ENCODE measurements at places on chromosomes 7 and 10.
A peak's percentile ranks its signal among the peaks of the same experiment; 100 is the strongest.

- no peak for DNase-seq
Measured at GRCh38 chr10:100163704-100164621, 21.9 kb downstream of the ERLIN1 start.

DNA sequence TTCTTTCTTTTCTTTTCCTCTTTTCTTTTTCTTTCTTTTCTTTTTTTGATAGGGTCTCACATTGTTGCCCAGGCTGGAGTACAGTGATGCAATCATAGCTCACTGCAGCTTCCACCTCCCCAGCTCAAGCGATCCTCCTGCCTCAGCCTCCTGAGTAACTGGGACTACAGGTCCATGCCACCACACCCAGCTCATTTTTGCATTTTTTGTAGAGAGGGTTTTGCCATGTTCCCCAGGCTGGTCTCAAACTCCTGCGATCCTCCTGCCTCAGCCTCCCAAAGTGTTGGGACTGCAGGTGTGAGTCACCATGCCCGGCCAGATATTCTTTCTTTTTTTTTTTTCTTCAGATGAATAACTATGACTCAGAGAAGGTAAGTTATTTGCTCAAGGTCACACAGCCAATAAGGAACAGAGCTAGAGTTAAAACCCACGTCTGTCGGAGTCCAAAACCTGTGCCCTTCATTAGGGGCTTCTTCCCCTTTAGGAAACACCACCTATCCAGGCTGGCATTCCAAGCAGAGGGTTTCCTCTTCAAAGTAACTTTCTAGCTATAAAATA lies 28.1 kb upstream of the DNMBP start:
- no peak for DNase-seq

DNA sequence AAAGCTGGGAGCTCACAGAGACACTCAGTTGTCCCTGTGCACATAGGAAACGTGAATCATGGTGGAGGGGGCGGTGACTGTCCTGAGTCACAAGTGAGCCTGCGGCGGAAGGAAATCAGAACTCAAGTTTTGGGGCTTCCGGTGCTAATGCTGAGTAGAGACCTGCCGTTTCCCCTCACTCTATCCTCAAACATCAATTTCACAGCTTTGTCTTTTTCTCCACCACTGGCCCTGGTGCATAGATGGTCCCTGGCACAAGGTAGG lies 21.9 kb downstream of the ADCYAP1R1 start:
- no peak for DNase-seq

GRCh38 chr7:94348142-94348541 lies 46.6 kb upstream of the COL1A2 start:
- no peak for DNase-seq

DNA sequence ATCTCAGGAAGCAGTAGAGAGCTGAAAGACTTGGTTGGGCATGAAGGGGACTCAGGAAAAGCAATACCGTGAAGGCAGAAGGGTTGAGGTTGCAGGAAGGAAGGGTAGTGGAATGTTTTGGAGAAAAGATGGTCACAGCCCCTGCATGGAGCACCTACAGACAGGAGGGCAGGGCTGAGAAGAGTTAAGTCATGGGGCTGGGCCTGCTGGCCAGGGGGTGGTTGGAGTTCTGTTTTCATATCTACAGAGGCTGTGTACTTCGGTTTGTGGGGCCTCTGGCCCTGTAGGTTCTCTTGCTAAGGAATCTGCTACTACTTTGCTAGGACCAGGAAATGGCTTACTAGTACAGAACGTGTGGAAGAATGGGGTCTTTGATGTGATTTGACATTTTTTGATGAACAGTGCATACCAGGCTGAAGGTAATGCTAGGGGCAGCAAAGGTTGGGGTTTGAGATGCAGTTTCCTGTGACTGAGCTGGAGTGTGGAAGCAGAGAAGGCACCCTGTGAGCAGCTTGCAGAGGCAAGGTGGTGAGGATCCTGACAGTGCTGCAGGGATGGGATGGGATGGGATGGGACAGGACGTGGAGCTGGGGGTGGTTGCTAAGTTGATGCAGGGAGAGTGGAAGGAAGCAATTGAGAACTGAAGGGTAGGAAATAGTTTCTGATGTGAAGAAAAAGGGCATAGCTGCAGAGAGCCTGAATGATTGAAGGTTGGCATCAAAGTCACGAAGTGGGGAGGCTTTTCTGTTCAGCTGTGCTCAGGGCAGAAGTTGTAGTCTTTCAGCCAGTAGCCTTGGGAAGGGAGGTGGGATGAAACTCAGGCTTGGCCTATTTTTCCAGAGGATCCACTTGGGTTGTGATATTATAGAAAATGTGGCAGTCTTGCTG lies 7.8 kb downstream of the RPS24 start:
- no peak for DNase-seq

DNA sequence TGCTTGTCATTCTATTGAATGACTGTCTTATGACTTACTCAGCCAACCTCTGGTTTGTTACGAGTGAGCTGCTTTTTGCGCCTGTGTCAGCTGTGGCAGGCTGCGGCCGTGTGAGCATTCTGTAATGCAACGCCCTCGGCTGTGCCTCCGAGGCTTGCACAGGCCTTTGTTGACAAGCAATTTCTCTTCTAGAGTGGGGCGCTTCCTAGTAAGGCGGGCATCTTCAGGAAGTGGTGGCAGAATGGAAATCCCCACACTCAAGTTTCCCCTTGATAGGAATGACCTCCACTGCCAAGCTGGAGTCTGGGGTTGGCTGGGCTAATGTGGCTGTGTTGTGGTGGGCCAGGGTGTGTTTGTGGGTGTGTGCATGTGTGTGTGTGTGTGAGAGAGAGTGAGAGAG lies 20.2 kb upstream of the TMEM178B start:
- DNase-seq = no peak

DNA sequence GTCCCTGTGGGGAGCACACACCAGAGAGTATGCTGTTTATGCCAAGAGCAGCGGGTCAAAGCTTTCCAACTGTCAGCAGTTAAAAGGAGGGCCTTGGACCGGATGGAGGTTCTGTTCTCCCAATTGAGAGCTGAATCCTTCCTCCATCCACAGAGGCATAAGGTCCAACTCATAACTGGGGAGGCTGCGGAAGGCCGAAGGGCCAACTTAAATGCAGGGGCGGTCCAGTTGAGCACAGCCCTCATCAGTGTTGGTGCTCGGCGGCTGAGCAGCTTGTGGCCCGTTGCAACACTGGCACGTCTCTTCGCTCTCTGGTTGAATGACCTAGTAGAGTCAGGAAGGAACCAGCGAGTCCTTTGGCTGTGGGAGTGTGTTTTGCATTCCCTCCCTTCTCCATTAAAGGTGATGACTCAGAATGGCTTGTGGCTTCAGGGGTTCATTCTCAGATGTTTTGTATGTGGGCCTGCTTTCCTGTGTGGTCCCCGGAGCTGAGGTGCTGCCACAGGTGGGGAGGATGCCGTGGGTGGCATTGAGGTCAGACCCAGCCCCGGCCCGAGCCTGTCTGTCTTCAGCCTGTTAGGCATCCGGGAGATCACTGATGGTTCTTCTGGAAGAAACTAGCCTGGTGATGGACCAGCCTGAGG lies 44.8 kb upstream of the DMBT1 start:
- DNase-seq = no peak

GRCh38 chr7:51430480-51431086 lies 114.0 kb upstream of the COBL start:
- peak; percentile 1 for DNase-seq

DNA sequence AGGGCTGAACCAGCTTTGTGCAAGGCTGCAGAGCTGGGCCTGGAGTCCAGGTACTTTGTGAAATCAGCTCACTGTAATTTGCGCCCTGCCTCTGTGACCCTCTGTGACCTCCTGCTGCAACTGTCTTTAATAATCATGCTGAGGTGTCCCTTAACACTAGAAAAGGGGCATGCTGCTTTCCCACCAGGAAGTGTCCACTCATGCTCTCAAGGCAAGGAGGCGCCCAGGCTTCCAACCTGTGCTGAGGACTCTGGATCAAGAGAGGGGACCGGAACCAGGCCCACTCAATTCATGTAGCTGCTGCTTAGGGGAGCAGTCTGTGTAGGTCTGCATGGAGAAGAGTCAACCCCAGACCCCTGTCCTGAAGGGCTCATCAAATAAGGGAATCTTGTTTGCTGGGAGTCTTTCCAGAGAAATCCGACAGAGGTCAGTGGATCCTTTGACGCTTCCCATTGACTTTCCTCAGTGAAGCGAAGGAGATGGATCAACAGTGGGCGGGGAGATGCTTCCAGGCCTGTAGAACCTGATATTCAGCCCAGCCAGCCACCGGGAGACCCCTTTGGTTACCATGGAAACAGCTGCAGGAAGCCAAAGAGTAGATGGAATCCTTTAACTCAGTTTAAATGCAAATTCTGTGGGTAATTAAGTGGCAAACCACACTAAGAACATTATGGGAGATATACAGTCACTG lies 945.9 kb downstream of the GRID1 start:
- no peak for DNase-seq

DNA sequence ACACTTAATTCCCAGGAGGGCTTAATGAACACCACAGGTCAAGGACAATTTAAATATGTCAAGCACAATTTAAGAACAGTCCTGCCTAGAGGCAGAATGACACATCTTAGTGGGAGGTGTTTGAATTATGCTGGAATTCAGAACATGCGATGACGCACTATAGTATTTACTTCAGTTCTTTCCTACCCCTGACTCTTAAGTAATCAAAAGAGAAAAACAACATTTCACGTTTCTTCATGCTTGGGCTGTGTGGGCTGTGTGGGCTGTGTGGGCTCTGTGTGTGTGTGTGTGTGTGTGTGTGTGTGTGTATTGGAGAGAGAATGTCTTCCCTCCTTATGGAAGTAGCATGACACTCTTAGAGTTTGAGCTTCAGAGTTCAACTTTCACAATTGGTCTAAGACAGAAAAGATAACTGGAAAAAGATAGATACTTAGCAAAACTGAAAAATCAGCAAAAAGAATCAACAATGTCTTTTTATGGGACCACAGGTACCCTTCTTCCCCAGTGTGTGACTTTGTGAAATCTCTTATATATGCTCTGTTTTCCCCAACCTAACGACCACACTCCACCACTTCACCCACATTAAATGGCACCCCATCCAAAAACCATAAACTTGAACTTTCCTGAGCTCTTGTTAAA lies 33.7 kb upstream of the CABCOCO1 start:
- DNase-seq = no peak

GRCh38 chr10:59678884-59679301 lies 30.8 kb downstream of the SLC16A9 start:
- DNase-seq = no peak

DNA sequence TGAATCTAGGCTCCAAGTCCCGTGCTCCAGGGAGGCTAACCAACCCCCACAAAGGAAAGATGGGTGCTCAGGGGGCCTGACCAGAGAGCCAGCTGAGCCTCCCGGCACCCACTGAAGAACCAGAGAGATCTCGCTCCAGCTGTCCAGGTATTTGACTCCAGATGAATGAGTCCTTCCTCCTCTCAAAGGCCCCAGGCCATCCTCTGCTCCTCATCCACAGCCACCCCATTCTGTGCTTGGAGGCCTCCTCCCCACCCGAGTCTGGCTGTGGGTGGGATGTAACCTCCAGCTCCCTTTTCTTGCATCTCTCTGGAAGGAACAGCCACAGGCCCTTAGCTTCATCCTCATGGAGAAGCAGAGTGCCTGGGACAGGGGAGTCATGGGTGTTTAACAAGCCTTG lies 44.6 kb downstream of the VSTM4 start:
- DNase-seq = no peak

- no peak for DNase-seq
Measured at GRCh38 chr7:80623503-80624252, 14.8 kb upstream of the CD36 start.

GRCh38 chr7:8128449-8129317 lies 133.3 kb downstream of the ICA1 start:
- no peak for DNase-seq

GRCh38 chr7:134920026-134920753 lies 66.1 kb upstream of the AGBL3 start:
- DNase-seq = no peak

DNA sequence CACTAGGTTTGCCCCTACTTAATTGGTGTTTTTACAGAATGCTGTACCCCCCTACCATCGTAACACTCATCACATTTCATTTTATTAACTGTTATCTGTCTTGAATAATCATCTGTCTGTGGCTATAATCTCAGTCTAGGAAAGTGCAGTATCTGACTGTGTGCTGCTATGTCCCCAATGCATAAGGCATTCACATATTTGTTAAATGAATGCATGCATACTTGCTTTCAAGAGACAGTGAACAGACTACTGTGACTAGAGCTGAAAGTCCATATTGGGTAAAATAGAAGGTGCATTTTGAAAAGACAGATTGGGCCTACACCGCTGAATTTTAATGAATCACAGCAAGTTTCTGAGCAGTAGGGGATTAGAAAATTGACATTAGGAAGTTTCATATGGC lies 112.3 kb downstream of the ARHGAP12 start:
- DNase-seq = no peak

DNA sequence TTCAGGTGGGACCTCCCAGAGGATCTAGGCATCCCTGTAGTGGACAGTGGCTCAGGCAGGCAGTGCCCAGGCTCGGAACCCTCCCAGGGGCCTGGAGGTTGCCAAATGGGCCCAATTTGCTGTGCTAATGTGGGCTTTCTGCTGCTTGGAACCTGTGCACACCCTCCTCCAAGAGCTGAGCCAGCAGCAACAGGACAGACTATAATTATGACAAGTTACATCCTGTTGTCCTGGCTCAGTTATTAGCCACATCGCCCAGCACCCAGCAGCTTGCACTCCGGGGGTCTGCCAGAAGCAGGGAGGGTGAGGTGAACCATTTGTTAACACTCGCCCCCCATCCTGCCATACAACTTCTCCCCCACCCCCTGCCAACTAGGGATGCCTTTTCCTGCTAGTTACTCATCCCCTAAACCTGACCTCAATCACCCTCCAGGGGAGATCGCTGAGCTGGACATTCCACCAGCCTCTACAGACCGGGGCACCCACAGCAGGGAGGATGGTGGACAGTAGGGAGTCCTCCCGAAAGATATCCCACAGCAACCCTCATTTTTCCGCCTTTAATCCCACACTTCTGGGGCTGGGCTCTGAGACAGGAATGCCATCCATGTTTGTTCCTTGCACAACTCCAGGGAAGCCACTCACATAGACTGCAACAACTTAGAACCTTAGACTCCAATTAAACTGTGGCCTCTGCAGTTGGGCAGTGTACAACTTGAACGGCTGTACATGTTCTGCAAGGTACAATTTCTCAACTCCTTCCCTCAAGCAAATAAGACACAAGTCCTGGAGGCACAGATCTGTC lies 7.9 kb upstream of the MYL10 start:
- no peak for DNase-seq

All from cerebellar nuclear complex (tissue), 1 donor.